Kidney tubule cell (primary cell): ENCODE measurements at places on chromosomes 3 and 15.

DNA sequence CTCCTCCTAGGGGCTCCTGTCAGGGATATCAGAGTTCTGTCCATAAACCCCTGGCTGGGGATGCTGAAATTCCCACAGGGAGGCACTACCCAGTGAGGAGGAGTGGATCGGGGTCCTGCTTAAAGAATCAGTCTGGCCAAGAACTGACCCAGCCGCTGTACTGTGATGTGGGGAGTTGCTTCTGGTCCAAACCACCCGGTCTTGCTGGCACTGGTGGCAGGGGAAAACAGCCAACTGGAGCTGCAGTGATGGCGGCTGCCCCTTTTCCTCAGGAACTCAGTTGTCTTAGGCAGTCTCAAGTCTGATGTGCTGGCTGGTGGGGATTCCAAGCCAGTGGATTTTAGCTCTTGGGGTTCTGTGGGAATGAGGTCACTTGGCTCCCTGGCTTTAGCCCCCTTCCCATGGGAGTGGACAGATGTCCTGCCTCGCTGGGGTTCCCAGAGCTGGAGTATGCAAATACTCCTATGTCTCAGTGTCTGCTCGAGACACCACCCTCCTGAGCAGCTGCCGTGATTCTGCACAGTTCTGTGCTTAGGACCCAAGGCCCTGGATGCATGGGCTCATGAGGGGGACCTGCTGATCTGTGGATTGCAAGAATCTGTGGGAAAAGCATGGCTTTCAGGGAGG, 97.1 kb downstream of the SLC25A26 start:
- no peak for DNase-seq

- no peak for DNase-seq
These were observed 93.6 kb upstream of the CGNL1 start for GRCh38 chr15:57282686-57283085.

- DNase-seq, result peak; percentile 75
These were observed 2.0 kb downstream of the ANKRD28 start for GRCh38 chr3:15795651-15796308.

DNA sequence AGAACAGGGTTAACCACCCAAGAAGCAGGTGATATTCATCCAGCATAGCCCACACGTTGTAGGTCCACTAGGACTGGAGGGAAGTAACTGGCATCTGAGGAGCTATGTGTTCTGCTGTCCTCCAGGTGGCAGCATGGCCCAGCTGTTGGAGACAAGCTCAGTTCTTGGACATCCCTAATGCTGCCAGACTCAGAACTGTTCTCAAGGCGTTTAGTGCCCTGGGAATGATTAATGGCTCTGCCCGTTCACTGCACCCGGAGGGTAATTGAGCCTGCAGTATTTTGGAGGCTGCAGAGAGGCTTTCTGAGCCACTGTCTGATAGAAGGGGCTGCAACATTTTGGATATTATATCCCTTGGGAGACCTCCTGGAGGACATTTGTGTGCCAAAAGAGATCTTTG, 521.3 kb upstream of the SEMA6D start:
- peak; percentile 87 for DNase-seq

DNA sequence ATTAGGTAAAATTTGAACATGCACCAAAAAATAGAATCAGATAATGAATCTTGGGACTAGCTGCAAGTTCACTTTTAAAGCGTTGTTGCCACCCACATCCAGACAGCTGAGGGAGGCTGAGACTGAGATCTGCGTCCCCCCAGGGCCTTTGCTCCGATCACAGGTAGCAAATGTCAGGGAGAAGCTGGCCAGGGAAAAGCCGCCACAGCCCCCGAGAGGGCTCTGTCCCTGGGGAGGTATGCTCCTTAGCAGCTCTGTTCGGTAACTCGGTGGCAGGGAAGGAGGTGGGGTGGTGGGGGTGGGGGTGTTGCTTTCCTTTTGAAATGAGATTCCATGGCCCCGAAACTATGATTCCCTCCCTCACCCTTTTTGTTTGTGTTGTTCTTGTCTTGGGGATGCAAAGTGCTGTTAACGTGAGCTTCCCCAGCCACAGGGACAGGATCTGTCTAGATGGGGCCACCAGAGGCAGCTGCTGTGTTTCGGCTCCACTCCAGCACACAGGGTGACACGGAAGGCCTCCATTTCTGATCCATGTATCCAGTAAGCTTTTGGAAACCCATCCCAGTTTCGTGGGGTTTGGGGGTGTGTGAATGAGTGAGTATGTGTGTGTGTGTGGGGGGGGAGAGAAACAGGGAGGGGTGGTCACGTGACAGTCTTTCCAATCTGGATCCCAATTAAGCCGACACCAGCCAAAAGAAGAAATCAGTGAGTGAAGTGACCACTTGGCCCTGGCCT, 1.1 kb upstream of the MINAR1 start:
- no peak for DNase-seq

DNA sequence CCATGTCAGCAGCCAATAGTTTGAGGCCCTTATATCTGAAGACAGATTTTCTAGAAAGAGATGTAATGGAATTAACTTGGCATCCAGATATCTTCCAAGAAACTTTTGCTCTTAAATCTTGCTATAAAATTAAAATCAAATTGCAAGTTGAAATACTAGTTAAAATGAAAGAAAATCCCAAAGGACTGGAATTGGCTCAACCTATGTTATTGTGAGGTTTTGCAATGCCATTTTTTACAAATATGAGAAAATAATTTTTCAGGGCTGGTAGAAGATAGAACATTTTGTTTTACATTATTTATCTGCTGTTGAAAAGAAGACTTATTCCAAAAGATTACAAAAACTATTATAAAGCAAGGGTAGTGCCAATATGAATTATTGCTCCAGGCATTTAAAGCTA, 92.2 kb upstream of the AGTR1 start:
- DNase-seq, result no peak

DNA sequence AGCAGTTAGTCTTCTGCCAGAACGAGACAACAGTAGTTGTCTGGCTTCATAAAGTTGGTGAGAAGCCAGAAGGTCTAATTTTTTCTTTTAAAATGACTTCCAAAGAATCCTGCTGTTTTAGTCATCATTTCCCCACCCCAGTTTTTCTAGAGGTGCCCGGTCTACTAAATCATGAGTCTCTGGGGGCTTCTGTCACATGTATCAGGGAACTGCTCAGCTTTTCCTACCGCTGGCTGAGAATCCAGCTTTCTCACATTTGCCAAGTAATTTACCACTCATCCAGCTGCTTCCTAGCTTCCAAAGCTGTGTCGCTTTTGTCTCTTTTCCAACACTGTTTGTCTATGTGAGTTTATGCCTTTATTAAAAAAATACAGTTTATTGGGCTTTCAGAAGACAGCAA, 183.3 kb downstream of the NSUN3 start:
- DNase-seq, result no peak

DNA sequence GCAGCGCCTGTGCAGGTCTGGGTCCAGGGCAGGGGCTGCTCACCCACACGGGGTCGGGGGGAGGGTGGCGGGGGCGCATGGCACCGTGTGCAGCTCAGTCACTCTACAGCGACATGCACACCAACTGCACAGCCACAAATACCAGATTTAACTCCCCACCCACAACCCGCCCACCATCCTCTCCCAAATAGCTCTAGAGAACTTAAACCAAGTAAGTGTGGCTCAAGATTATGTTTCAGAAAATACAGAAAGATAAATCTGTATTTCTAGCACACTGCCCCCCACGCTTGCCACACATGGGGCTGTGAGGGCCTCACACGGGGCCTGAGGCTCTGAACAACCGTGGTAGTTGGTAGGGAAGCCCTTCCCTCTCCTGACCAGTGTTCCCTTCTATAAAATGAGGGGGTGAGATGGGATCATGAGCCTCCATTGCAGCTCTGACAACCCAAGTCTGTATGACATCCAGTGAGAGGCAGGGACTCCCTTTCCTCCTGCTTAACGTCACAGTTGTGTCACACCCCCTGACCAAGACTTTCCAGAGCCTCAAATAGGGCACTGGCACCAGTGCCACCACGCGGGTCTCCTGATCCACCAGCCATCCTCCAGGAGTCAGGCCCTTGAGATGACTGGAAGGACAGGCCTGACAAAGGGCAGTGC, 23.1 kb downstream of the POC1A start:
- DNase-seq, result no peak

DNA sequence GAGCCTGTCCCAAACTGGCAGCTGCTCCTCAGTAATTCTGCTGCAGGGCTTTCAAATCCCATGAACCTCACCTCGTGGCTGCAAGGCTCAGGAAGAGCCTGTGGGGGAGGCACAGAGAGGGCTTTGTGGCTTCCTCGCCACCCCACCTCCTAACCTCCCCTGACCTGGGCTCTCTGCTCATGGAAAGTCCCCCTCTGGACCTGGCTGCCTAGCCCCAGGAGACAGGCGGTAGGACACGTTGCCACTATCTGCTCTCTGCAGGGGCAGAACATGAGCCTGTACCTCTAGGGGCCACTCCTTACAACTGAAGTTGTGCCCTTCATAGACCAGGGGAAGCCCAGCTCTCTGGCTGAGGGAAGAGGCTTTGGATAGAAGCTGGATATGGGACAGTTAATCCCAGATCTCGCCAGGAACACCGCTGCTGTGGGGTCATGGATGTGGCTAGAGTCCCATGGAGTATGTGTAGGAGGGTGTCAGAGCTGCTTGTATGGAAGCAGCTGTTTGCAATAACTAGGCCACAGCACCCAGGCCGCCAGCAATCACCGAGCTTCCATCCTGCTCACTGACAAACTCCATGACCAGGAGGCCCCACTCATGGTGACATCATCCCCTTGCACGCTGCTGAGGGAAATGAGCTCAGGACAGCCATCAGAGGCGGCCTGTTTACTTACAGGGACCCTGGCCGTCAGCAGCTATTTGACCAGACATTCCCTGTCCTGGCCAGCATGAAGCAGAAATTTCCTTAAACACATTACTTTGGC, 34.0 kb upstream of the CILP start:
- no peak for DNase-seq

DNA sequence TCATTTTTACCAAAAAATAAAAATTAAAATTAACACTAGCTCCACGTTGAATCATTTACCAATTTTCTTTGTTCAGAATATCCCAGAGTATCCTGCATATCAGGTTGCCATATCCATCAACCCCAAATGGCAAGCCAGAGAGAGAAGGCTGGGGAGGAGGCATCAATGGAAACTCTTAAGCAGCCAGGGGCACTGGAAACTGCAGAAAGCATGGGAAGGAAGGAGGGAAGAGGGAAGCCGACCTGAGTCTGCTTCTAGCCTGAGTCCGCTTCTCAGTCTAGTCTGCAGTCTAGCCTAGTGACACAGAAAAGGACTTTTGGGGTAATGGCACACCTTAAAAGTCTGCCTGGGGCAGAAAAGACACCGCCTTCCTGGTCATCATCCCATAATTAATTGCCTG, 1.6 kb upstream of the MTHFS start:
- DNase-seq, result no peak

DNA sequence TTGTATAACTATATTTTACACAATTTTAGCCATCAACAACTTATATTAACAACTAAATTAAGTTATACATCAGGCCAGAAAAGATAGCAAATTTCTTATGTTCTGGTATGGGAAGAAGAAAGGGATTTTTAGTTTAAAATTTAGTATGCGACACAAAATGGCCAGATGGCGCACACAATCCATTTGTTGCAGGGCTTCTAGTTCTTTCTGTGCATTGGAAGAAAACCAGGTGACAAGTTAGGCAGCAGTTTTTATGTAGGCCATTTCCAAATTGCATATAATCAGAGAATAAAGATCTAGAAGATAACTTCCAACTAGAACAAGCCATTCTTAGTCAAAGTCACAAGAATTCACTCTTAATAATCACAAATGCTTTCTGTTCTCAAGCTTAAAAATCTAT, 230.1 kb upstream of the ZNF717 start:
- DNase-seq, result no peak

GRCh38 chr15:57152666-57153539, 223.4 kb upstream of the CGNL1 start:
- DNase-seq, result peak; percentile 7

DNA sequence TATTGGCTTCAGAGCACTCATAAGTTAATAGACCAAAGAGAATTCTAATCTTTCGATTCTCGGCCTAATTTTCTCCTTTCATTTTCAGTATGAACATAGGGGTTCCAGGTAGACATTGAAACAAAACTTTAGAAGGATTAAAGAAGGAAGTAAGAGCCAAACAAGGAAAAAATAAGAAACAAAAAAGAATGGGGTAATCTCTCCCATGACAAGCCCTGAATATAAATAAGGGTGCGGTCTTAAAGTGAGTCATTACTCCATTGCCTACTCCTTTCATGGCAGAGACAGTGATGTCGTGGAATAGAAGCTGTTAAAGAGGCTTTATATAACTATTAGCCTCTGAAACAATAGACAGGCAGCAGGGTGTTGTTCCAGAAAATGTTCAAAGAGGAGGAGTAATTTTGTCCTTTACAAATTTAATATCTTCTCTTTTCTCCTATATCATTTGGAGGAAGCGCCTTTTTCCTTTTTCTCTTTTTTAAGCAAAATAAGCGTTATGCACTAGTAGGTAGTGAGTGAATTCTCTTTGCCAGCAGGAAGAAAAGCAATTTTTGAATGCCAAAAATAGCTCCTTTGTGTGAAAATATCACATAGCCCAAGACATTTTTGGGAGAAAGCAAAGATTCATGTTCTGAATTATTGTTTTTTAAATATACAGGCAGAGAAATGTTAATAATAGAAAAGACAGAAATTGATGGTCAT, 607.9 kb upstream of the KCNMB2 start:
- peak; percentile 62 for DNase-seq

DNA sequence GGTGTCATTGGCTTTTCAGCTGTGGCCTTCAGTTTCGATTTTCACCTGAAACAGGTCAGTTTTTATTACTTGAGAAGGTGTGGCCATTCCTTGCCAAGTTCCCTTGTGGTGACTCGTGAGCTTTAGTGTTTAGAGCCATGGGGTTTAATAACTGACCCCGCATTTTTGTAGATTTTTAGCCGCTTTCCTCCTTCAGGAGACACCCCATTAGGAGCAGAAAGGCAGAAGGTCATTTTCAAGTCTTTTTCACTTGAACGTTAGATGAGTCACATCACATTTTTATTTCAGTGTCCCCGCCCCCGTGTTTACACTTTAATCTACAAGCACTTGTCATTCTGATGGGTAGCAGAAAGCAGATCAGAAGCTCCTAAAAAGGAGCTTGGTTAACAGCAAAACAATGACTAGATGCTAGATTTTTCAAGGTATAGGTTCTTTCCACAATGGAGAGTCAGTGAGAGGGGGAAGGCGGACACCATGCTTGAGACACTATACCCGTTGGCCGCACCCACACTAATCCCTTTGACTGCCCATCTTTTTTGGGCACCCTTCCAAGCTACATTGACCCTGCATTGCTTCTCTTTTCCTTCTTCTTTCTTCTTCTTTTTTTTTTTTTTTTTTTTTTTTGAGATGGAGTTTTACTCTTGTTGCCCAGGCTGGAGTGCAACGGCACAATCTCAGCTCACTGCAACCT, 132.7 kb downstream of the GHSR start:
- DNase-seq, result peak; percentile 83

GRCh38 chr3:132953683-132954082, 84.5 kb upstream of the TMEM108 start:
- no peak for DNase-seq

- DNase-seq, result no peak
These were observed 824 bp upstream of the CILP start for GRCh38 chr15:65212097-65212496.

DNA sequence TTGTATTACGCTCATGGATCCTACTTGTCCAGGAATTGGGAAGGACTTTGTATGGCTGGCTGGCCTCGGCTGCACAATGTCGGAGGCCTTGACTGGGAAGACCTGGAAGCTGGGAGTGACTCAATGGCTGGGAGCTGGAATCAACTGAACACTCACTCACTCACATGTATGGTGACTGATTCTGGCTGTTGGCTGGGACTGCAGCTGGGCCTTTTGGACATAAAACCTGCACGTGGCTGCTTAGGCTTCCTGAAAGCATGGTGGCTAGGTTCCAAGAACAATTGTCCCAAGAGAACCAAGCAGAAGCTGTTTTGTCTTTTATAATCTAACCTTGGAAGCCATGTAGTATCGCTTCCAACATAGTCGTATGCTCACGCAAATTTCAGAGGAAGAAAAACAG, 38.0 kb upstream of the CMTM8 start:
- no peak for DNase-seq

- peak; percentile 63 for DNase-seq
These were observed 26.7 kb upstream of the STAG1 start for GRCh38 chr3:136778865-136779264.
